ENCODE measurements at places on chromosomes 7 and 10.

- no peak for DNase-seq
Observed at GRCh38 chr7:158133057-158133456, 454.6 kb downstream of the PTPRN2 start.

DNA sequence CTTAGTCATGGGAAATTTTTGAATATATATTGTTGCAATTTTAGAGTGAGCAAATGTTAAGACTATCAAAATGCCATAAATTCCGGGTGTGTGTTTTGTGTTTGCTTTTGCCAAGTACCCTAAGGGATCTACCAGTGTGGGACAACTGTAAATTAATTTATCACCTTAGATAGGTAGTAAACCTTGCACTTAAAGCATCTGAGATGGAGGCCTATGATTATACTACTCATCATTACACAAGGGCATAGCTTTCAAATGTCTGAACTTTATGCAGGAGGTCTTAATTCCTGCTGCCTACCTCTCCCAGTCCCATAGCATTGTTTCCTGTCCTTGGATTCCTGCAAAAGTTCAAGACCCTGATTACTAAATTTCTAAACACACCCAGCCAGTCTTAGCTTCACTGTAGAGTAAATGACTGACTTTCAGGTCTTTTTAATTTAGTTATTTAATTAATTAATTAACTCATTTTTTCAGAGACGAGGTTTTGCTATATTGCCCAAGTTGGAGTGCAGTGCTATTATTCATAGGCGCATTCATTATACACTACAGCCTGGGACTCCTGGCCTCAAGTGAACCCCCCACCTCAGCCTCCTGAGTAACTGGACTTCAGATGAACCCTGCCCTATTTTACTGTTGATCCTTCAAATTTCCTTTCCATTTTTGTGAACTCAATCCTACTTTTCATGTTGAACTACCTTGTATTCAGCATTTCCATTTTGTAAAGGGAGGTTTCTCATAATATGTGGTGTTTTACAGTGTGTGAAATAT is 47.0 kb downstream of the THSD7A start:
- no peak for DNase-seq

GRCh38 chr10:44913350-44914081 is 2.4 kb downstream of the TMEM72 start:
- peak; percentile 26 for DNase-seq

DNA sequence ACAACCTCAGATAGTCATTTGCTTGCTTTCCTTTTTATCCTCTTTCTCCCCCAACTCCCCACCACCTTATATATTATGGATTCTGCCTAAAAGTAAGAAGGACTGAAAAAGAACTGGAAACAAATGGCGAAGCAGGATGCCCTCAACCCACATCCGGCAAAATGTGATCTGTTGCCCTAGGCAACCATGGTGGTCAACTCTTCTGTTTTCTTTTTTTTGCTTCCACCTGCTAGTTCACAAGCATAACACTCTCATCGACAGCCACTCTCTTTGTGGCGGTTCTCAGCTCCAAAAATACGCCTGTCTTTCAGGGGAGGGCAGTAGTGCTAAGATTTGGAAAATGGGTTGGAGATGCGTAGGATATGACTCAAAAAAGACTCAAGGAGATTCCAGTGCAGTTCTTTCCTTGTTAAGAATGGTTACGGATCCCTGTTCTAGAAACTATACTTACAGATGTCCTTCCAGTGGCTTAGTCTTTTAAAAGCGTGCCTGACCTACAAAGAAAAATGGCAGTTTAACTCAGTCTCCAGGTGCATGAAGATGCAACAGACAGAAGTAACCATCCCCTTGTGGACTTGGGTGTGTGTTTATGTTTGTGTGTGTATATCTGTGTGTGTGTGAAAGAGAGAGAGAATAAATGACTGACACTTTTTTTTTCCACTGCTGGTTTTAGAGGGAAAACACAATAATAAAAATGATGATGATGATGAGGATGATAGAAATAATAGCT is 10.7 kb downstream of the APBB1IP start:
- peak; percentile 80 for DNase-seq

DNA sequence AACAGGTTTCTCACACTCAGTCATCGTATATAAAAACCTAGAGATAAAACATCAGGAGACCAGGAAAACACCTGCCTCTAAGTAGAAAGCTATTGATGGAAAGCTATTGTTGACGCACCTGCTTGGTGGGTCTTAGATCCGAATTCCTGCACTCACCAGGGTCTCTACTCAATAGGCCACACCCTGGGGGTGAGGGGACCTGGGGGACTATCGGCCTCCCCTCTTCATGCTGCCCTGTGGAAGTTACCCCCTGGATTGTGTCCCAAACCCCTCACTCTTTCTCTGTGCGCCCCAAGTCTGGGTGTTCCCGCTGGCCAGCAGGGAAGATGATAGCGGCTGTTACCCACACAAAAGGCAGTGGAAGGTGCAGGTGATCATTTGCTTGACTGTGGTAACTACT is 313.0 kb downstream of the WDR37 start:
- no peak for DNase-seq

GRCh38 chr10:23310404-23310803 is 34.2 kb downstream of the C10orf67 start:
- no peak for DNase-seq

- no peak for DNase-seq
Observed at GRCh38 chr7:151286148-151286547, 37.7 kb upstream of the SMARCD3 start.

DNA sequence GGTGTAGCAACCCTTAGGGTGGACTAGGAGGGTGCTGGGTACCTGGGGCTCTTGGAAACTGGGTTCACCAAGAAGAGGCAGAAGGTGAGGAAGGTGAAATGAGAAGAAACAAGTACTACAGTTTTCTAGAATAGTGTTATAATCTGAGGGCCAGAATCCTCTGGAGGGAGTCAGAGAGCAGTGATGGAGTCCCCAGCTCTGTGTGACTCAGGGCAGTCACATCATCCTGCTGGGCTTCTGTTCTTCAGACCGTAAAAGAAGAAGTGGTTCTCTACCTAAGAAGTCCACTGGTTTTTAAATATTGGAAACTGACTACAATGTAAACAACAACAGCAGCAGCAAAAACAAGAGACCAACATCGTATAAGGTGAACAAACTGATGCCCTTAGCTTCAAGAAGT is 197.3 kb downstream of the PRPF18 start:
- no peak for DNase-seq

- DNase-seq, result peak; percentile 81
Observed at GRCh38 chr10:132447446-132448247, 50.6 kb downstream of the PWWP2B start.

DNA sequence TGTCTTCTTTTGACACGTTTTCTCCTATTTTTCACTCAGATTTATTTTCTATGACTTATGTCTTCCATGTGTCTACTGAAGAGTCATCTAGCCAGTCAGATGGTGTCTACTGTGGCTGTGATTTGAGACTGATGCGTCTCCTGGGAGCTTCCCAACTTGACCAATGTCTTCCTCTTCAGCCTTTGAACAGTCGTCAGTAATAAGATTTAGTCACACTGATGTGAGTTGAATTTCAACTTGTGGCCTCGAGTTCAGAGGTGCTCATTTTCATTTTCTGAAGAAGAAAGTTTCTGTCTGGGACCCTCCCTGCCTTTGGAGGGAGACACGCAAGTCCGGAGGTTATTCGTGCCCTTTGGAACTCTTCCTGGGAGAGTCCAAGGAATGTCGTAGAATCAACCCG is 221.9 kb upstream of the INHBA start:
- DNase-seq, result no peak

DNA sequence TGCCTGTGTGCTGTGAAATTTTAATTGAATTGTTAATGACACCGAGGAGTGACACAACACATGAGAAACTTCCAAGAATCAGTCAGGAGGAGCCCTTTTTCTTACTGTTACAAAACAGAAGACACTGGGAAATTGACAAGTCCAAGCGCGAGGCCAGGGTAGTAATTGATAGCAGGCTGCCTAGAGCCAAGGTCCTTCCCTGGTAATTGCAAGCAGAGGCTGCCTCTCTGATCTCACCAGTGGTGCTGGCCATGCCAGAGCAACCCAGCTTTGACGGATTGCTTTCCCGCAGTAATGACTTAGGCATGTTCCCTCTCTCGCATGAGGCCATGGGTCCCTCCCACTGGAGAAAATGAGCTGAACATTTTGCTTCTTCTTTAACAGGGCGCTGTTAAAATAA is 111.5 kb downstream of the LRMDA start:
- DNase-seq, result no peak

GRCh38 chr10:53140506-53140905 is 367.9 kb upstream of the MBL2 start:
- DNase-seq, result no peak

DNA sequence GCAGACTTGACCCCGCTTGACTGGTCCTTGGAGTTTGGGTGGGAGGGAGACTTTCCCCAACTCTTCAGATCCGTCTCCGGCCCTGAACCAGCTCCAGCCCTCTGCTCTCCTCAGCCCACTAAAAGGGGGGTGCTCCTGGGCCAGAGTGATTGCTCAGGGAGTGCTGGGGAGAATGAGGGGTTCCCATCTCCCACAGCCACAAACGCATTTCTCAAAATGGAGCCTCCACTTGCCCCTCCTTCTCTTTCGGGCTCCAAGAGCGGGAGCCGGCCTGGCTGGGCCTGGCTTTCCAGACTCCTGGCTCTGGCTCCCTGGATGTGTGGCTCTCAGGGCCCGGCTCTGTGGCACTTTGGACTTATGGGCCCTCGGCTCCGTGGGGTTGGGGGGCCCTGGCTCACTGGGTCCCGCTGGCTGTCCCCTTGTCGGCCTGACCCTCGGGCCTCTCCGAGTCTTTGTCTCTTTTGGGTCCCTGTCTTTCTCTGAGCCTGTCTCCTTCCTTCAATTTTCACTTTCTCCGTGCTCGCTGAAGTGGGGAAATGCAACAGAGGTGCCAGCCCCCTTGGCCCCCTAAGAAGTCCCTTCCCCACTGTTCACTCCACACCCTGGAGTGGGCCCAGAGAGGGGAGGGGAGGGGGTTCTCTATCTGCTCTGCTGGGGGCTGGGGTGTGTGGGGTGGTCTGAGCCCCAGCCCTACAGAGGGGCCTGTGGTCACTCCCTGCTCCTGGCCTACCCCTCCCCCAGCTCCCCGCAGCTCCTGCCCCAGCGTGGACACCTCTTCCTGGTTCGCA is 713 bp downstream of the LZTS2 start:
- no peak for DNase-seq

DNA sequence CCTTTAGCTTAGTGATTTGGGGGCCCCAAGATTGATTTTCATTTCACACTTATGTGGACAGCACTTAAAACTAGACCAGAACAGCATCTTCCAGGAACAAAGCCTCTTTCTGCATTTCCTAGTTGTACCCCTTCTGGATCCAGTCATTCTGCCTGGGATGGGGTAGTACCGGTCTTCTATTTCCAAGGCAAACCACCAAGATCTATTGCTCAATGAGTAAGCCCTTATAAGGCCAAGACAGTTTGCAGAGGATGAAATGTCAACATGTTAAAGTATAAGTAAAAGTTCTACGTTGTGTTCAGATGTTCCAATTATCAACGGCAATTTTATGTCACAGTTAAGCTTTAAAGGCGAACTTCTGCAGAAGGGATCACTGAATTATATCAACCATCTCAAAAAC is 106.9 kb upstream of the ZNF746 start:
- DNase-seq, result no peak

- DNase-seq, result no peak
Observed at GRCh38 chr10:23189024-23189423, 3.1 kb upstream of the PTF1A start.

- DNase-seq, result no peak
Observed at GRCh38 chr7:150846291-150847115, 5.8 kb upstream of the AOC1 start.

- no peak for DNase-seq
Observed at GRCh38 chr7:142385491-142386340, 127.9 kb upstream of the PRSS58 start.

- no peak for DNase-seq
Observed at GRCh38 chr7:55360486-55360885, 4.7 kb upstream of the LANCL2 start.

DNA sequence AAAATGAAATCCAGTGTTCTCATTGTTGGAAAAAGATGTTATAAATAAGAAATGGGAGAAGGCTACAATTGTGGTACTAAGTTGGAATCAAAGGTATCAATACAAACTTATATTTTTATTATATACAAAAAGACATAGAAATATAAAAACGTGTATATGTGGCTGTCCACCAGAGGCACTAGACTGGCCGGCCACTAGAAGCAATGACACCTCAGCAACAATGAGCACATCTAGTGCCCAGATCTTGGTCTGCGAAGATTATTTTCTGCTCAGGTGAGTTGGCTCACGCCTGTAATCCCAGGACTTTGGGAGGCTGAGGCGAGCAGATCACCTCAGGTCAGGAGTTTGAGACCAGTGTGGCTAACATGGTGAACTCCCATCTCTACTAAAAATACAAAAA is 21.6 kb downstream of the IDE start:
- no peak for DNase-seq

DNA sequence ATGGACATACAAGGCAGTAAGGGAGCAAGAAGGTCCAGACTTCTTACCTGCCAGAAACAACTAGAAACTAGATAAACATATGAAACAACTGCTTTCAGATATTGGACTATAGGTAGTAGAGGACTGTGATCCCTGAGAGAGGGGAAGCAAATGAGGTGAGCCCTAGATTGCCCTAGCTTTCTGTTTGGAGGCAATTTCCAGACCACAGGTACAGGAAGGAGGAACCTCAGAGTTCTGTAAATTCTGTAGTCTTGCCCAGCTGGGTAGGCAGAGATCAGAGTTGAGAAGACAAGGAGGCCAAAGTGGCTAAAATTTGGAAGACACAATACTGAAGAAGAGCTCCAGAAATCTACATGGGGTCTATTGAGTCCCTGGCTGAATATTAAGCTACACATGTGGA is 21.0 kb downstream of the CDK6 start:
- DNase-seq, result no peak

- no peak for DNase-seq
Observed at GRCh38 chr10:132422903-132423825, 26.2 kb downstream of the PWWP2B start.

DNA sequence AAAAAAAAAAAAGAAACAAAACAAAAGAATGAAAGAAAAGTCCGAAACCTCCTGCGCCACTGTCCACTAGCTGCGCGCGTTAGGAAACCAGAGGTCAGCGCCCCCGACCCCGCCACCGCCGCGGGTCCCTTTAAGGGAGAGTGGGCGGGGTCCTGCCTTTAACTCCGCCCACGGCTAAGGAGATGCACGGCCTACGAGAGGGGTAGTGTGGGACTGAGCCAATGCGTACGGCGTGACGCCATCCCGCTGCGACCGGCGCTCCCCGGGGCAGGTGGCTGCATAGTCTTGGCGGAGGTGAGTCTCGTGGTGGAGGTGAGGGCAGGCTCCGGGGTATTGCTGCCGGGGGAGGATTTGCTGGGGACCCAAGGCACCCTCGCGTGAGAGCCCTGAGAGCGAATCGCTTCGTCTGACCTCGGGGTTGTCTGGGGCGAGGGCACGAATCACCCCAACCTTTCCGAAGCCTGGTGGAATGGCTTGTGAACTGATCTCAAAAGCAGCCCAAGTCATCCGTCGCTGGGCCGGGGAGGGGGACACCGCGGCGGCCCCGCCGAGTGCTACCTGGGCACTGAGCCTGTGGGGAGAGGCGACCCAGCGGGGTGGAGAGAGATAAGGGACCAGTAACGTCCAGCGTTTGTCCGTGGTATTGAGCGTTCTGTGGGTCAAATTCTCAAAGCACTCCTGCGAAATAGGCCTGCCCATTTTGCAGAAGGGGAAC is at the start of gene MRPS17:
Gene MRPS17, plus strand, starts transcription at position 241 of the 715 bp plus-strand sequence. CDS start 1,319 bp downstream, outside the sequence.
- DNase-seq, result peak; percentile 96

GRCh38 chr7:96953676-96954513 is 51.5 kb upstream of the DLX6 start:
- DNase-seq, result no peak

GRCh38 chr7:117324960-117325359 is 2.1 kb upstream of the WNT2 start:
- DNase-seq, result no peak

- no peak for DNase-seq
Observed at GRCh38 chr7:141557360-141557759, 6.2 kb downstream of the AGK start.
